ENCODE measurements at places on chromosomes 7 and 10.
A peak's percentile ranks its signal among the peaks of the same experiment; 100 is the strongest.

DNA sequence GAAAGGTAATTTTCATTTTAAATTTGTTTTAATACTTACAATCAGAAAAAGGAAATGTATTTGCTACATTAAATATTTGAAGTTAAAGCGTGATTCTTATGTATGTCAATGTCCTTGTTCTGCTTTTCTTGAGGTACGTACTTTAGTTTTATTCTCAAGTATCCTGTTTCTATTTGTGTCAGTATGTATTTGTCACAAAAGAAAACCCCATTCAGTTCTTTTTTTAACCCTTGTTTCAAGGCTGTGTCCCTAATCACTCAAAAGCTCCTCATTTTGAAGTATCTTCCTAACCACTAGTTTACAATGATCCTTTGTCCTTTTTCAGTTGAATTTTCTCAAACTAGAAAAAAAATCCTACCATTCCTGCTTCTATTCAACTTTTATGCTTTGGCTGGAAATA is 25.2 kb downstream of the NHLRC2 start:
- DNase-seq = no peak

DNA sequence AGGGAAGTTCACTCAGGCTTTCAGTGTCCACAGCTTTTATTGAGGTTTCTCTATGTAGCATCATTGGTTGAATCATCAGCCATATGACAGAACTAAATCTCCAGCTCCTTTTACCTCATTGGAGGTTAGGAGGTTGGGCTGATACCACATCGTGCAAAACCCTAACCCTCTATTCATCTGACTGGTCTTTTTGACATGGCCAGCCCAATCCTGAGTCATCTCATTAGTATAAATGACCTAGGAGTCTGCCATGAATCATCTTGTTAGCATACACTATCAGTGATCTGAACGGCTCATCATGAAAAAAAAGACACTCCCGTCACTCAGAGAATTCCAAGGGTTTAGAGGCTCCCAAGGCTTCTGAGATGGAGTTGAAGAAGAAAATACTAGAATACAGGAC is 669.8 kb upstream of the POT1 start:
- DNase-seq = no peak

DNA sequence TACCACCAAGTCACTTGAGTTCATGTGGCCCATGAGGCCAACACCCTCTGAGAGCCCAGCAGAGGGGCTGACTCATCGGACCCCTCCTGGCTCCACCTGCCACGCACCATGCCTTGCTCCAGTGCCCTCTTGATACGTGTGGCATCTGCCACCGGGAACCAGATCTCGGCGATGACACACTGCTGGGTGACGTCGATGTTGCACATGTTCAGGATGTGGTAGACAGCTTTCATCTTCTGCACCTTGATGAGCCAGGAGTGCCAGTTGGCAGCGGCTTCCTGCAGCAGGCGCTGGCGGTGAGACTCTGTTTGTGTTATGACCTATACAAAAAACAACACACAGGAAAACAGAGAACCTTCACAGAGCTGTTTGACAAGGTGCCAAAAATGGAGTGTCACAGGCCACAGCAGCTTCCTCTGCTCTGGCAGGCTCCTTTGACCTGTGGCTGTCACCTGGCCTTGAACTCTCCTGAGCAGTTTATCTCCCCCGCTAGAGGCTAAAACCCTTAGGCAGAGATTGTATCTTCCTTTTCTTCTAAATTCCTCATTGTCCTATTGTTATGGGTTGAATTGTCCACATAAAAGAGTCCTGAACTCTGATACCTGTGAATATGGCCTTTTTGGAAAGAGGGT is 45.2 kb upstream of the TMEM213 start:
- peak; percentile 81 for DNase-seq

DNA sequence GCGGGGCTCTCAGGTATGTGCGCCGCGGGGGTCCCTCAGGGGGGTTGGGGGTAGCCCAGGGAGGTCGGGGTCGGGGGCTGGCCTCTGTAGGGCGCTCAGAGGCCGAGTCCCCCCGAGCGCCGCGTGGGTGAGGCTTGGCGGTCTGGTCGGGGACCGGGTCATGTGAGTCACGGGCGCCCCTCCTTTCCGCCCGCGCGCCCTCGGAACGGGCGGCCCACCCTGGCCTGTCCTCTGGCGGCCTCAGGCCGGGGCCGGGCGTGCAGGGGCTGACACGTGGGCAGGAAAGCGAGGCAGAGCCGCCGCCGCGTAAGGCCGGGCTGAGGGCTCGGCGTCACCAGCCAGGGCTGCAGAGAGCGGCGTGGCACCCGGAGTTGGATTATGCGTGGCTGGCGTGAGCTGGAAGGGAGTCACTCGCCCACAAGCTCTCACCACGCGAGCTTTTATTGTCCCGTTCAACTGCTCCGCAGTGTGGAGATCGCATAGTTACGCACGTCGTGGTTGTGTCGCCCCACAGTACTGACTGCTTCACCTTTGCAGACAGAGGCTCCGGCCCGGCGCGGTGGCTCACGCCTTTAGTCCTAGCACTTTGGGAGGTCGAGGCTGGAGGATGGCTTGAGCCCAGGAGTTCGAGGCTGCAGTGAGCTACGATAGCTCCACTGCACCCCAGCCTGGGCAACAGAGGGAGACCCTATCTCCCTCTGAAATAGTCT is 385 bp downstream of the SHLD2 start:
- DNase-seq = peak; percentile 69

GRCh38 chr7:70319057-70319456 is 720.8 kb downstream of the AUTS2 start:
- DNase-seq = no peak

GRCh38 chr7:22563032-22563501 is 63.1 kb upstream of the STEAP1B start:
- DNase-seq = no peak

GRCh38 chr10:15035385-15036301 is 8.1 kb upstream of the OLAH start:
- DNase-seq = no peak

DNA sequence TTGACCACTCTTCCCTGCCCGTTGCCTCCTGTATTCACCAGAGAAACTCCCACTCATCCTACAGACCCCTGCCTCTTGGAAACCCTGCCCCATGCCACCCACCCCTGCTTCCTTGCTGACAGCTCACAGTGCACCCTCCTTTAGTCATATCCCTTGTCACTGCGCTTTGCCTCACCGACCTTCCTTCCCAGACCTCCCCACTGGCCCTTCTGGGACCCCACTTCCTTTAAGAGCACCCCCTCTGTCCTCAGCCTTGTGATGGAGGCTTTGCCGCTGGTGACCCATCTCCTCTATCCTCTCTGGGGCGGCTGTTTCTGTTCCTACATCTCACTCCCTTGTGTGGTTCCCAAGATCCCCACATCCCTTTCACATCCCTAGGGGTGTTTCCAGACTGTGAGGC is 92.8 kb upstream of the ZMIZ1 start:
- no peak for DNase-seq

DNA sequence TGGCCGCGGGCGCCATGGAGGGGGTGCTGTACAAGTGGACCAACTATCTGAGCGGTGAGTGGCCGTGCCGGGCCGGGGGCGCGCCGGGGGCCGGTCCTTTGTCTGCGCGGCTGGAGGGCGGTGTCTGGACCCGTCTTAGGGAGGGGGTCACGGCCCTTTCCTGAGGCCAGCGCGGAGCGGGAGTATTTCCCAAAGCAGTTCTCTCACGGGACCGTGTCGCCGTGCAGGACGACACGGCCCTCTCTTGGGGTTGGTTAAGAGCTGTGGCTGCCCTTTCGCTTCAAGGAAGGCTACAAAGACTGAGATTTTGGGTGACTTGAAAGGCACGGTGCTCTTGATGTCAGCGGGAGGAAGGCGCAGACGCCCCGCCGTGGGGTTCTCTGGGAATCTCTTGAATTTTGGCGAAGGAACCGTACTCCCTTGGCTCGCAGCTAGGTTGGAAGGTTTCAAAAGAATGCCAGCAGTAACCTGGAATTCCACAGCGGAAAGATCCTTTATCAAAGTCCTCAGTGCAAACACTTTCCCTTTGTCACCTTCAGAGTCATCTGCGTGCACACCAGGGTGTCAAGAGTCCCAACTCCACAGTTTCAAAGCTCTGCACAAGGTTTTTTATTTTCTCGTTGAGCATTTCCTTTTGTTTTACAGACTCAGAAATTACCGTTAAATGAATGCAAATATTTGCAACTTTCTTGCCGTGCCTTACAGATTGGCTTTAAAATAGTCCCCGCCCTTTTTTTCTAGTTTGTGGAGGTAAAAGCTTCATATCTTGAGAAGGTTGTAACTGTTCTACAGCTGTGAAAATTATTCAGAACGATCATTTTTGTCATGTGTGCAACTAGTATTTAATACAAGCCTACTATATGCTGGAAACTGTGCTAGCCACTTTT is 780 bp downstream of the PLEKHA8 start:
- DNase-seq = no peak
